ENCODE measurements at places on chromosomes 1 and 21.

DNA sequence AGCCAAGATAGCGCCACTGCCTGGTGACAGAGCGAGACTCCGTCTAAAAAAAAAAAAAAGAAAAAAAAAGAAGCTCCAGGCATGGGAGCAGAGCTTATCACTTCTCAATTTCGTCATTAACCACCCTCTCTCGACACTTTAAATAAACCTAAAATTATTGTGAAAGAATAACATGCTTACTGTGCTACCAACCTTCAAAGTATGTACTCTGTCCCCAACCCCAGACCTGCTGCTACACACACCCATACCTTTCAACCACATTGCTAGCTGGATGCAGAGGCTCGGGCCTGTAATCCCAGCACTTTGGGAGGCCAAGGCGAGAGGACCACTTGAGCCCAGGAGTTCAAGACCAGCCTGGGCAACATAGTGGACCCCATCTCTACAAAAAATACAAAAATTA is 38.7 kb downstream of the GNPAT start:
- no peak for DNase-seq

- DNase-seq: no peak
Observed at GRCh38 chr1:63264161-63264560, 58.2 kb upstream of the FOXD3 start.

DNA sequence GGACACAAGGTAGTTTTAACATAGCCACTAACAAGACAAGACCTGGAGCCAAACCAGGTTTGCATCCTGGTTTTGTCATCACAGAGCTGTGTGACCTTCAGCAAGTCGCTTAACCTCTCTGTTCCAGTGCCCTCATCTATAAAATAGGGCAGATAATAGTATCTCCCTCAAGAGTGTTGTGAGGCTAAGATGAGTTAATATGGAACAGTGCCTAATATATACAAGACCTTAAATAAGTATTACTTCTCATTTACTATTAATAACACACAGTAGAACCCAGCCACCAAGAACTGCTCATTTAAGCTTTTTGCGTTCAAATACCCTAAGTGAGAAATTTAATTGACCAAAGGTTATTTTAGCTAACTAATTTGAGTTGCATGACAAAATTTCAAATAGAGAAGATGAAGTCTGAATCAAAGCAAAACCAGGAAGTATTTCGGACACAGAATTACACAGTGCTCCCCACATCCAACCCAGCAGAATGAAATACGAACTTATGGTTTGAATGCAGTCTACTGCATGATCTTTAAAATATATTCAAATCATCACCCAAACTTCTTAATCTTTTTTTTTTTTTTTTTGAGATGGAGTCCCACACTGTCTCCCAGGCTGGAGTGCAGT is 123.9 kb upstream of the KRTAP19-8 start:
- no peak for DNase-seq

GRCh38 chr1:26164861-26165842 is 3.6 kb downstream of the C1orf232 start:
- no peak for DNase-seq

Measured in kidney glomerular epithelial cell (primary cell).